ENCODE measurements at places on chromosomes 4 and X.

- DNase-seq, result no peak
These were observed 13.2 kb upstream of the IL13RA2 start for GRCh38 chrX:115030625-115031024.

DNA sequence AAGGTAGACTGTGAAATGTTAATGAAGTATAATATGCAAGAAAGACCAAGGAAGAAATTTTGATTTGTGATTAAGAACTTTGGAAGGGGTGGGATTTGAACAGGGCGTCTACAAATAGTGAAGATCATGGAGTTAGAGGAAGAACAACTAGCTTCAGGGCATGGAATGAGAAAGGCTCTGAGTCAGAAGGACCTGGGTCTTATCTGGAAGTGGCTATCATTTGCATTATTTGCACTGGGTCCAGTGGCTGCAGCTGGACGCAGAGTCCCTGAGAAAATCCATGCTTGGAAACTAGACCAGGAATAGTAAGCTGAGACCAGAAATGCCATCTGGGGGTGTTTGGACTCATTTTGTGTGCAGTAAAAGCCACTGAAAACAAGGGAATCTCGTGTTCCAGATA is 4.3 kb upstream of the LIMCH1 start:
- no peak for DNase-seq

DNA sequence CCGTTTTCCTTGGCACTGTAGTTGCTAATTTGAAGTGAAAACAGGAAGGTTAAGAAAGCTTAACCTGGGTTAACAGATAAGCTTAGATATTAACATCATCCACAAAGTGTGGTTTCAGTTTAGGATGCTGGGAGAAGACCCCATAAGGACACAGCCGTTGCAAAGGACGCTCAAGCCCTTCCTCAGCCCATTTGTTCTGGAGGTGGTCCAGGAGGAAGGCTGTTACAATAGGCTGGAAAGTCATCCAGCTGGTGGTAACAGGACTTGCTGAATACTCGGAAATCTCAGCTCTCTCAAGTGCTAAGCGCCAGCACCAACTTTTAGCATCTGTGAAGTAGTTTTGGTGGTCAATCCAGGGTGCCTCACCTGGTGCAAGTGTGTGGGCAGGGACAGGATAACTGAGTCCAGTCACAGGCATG is 14.2 kb downstream of the CHST7 start:
- DNase-seq, result no peak

GRCh38 chrX:111447298-111447697 is 35.3 kb upstream of the DCX start:
- peak; percentile 54 for DNase-seq

DNA sequence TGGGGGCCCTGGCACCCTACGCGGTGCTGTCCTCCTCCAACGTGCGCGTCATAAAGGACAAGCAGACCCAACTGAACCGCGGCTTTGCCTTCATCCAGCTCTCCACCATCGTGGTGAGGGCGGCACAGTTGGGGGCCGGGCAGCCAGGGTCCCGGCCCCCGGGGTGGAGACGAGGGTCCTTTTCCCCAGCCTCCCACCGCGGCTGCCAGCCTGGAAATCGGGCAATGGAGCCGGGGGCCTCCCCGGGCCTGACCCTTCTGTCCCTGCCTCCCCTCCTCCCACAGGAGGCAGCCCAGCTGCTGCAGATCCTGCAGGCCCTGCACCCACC is 13.7 kb upstream of the UBA1 start:
- DNase-seq, result no peak

GRCh38 chrX:40644176-40644575 is 3.2 kb downstream of the CXorf38 start:
- no peak for DNase-seq

DNA sequence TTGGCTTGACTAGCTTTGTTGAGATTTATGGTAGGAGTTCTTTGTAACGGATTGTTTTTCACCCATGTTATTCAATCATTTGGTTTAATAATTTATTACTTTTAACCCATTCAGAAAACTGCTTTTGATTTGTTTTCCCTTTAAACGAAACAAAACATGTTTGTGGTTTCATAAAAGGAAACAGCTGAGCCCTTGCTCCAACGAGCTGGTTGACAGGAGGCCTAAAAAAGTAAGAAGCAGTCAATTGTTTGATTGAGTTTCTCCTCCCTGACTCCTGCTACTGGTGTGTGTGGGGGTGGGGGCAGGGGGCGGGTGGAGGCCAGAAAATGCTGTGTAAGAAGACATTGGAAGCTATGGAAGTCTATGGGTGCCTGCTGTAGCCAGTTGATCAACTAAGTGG is 102.8 kb downstream of the CHRDL1 start:
- no peak for DNase-seq

- DNase-seq, result no peak
These were observed 65.6 kb downstream of the DDIT4L start for GRCh38 chr4:100124715-100125114.

DNA sequence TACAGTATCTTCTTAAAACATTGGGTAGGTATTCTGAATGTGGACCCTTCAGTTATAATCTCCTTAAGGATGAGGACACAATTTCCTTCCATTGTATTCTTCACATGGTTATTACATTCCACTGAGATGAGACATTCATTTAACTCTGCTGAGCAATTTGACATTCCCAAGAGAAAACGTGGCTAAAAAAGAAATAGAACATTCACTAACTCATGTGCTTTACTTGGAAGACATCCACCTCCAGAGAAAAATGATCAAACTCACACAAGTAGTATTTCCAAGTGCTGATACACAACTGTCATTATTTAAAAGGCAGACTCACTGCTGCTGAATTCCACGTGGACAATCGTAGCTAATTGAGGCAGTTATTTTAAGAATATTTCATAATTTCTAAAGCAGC is 227.9 kb upstream of the ANKRD50 start:
- no peak for DNase-seq

DNA sequence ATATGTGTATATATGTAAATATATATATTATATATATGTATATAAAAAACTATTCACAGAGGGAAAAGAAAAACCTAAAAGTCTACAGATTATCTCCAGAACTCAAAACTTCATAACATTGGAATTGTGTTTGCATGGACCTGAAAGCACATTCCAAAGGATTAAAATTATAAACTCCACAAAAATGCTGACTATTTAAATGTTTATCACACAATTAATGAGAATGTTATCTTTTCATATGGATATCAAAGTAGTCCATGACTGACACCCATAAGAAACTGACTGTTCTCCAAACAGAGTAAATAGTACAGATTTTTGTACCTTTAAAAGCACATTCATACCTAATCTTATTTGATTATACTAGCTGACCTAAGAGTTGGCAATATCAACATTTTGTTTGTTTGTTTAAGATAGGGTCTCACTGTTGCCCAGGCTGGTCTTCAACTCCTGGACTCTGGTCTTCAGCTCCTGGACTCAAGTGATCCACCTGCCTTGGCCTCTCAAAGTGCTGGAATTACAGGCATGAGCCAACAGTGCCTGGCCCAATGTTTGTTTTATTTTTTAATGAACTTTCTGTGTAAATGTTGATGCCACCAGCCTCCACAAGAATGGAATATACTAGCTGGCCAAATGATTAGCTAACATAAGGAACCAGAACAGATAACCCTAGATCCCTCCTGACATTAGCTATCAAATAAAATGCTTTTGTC is 50.0 kb downstream of the SLC39A8 start:
- no peak for DNase-seq

- peak; percentile 65 for DNase-seq
These were observed at the start of gene UNC5C for GRCh38 chr4:95548738-95549245. Gene UNC5C (minus strand): TSS chr4:95548973.

GRCh38 chr4:134935320-134935719 is 733.7 kb upstream of the PABPC4L start:
- peak; percentile 25 for DNase-seq

- DNase-seq, result no peak
These were observed 45.7 kb upstream of the GATB start for GRCh38 chr4:151806511-151806927.

GRCh38 chr4:84958434-84958833 is 8.1 kb downstream of the WDFY3 start:
- no peak for DNase-seq

GRCh38 chr4:77052352-77052751 is 23.4 kb downstream of the CCNI start:
- peak; percentile 46 for DNase-seq
